ENCODE measurements at places on chromosomes 7 and 10. TPM values are rescaled to one million over a fixed set of nuclear protein-coding genes. Genes with fewer than 3 reads are reported as not detected.

DNA sequence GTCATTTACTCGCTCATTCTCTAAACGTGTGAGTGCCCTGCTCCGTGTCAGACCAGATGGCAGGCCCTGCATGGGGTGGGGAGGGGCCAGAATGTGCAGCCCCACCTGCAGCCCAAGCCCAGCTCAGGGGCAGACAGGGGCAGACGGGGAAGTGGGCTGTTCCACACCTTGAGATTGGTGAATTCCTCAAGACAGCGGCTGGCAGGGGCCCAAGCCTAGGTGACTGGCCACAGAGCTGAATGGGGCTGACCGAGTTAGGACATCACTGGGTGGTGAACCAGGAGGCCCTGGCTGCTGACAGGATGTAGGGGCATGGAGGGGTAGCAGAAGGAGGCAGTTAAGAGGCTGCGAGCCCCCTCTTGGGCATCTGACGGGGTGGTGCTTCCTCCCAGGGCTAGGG lies 79.1 kb downstream of the MGMT start:
- no peak overlapping the region for H3K4me3 ChIP-seq
- H3K27ac ChIP-seq, result no peak overlapping the region
- H3K4me1 ChIP-seq, result no peaks in the 10 kb centered on the region
- no peaks in the 10 kb centered on the region for H3K27me3 ChIP-seq
- no peak for DNase-seq

DNA sequence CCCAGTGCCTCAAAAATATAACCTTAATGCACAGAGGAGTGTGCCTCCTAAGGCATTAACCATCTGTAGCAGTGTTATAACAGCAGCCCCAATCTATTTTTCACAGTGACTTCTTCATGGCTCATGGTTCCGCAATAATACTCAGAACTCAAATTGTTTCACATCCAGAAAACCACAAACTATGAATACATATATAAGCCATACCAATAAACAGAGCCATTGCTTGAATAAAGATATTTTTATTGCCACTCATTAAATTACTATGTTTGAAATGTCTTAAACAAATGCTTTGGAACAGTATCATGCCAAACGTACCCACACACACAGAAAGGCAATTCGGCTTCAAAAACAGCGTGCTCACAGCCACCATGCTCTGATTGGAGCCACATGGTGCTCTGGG lies 629.3 kb upstream of the NRP1 start:
- no peak overlapping the region for H3K4me3 ChIP-seq
- no peaks in the 10 kb centered on the region for H3K4me1 ChIP-seq
- no peak overlapping the region for H3K27ac ChIP-seq
- DNase-seq, result no peak
- H3K36me3 ChIP-seq, result no peaks in the 10 kb centered on the region

- no peaks in the 10 kb centered on the region for H3K4me1 ChIP-seq
- no peaks in the 10 kb centered on the region for H3K36me3 ChIP-seq
- no peak overlapping the region for H3K4me3 ChIP-seq
- no peak overlapping the region for H3K27ac ChIP-seq
- no peak for DNase-seq
Observed at GRCh38 chr10:75825235-75825634, 393.8 kb downstream of the LRMDA start.

GRCh38 chr7:1700086-1700485 lies 30.0 kb downstream of the ELFN1 start:
- no peak overlapping the region for H3K4me3 ChIP-seq
- H3K36me3 ChIP-seq, result no peaks in the 10 kb centered on the region
- no peaks in the 10 kb centered on the region for H3K27me3 ChIP-seq
- no peaks in the 10 kb centered on the region for H3K4me1 ChIP-seq
- DNase-seq, result no peak

DNA sequence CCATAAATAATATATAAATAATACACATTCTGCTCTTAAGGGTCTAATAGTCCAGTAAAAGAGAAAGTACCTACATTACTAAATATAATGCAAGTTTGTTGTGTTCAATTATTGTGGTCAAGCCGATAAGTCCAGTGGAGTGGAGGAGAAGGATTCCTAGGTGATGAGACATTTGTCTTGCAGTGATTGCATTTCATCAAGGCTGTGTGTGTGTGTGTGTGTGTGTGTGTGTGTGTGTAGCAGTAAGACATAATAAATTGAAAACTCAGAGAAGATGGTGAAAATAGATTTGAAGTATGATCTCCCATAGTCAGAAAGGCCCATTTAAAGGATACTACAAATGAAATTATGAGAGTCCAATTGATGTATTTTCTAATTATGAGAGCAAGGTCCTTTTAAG lies 192.5 kb upstream of the SEMA3C start:
- H3K4me3 ChIP-seq, result no peak overlapping the region
- DNase-seq, result no peak
- H3K4me1 ChIP-seq, result no peaks in the 10 kb centered on the region
- no peaks in the 10 kb centered on the region for H3K27me3 ChIP-seq

GRCh38 chr7:114921631-114922025 lies 266 bp upstream of the MDFIC start:
- no peaks in the 10 kb centered on the region for H3K36me3 ChIP-seq
- peak overlapping the region; percentile 79 for H3K4me3 ChIP-seq
- peak overlapping the region; percentile 93 for H3K27ac ChIP-seq
- peaks cover 11% of the 10 kb centered on the region for H3K4me1 ChIP-seq

GRCh38 chr7:13111230-13111629 lies 423.8 kb downstream of the ARL4A start:
- no peaks in the 10 kb centered on the region for H3K36me3 ChIP-seq
- H3K27ac ChIP-seq, result no peak overlapping the region
- H3K27me3 ChIP-seq, result no peaks in the 10 kb centered on the region
- H3K4me3 ChIP-seq, result no peak overlapping the region

DNA sequence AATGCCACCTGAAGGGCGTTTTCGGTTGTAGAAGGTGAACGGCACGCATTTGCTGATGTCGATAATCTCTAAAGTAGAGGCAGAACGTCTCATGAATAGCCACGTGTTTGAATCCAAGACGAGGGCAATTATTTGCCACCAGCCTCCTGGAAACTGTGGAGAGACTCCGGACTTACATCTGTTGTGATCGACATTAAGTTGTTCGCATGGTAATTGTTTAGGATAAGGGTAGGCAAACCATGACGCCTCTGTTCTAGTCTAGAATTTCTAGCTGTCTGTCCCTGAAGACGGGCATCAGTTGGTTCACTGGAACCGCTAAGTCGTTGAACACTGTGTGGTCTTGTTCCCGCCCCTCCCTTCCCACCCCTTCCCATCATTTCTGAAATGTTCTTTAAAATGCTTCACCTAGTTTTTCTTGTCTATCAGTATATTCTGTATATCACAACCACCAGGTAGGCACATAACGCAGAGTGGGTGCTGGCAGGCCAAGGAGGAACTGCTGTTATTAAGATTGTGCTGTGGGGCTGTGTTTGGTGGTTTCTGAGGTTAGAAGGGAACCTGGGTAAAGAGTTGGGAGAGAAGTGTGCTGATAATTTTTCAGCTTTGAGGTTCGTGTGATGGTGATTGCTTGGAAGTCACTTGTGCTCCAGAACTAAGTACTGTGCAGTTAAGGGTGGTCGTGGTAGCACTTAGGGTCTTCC lies 1.2 kb downstream of the UBE3C start:
- peaks cover 13% of the 10 kb centered on the region for H3K36me3 ChIP-seq
- H3K4me1 ChIP-seq, result peaks cover 34% of the 10 kb centered on the region
- no peak for DNase-seq
- peak overlapping the region; percentile 73 for H3K4me3 ChIP-seq
- peak overlapping the region; percentile 91 for H3K27ac ChIP-seq

GRCh38 chr10:100009793-100010676 lies at the start of gene DNMBP:
TSS of gene DNMBP (minus strand) at chr10:100009947. CDS start at chr10:99972124, 37,823 bp downstream.
- peak; percentile 98 for DNase-seq
- no peaks in the 10 kb centered on the region for H3K27me3 ChIP-seq
- H3K27ac ChIP-seq, result peak within 1 kb of the TSS; percentile 88
- H3K4me1 ChIP-seq, result peaks cover 47% of the 10 kb centered on the region
- peak within 1 kb of the TSS; percentile 82 for H3K4me3 ChIP-seq

DNA sequence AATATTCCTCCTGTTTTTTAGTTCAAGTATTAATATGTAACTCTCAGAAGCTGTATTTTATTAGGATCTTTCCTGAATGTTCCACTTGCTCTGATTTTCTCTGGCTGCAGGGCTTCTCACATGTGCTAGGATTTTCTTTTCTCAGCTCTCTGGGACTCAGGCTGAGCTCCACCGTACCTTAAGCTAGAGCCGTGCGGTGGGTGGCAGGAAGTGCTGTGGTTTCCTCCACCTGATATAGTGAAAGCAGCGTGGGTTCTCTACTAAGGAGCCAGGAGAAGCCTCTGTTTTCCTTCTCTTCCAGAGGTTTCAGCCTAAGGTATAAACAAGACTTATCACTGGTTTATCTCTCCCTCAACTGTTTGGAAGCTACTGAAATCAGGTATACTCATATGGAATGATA lies 433.6 kb downstream of the NRG3 start:
- H3K27ac ChIP-seq, result no peak overlapping the region
- no peak for DNase-seq
- no peaks in the 10 kb centered on the region for H3K36me3 ChIP-seq
- no peak overlapping the region for H3K4me3 ChIP-seq
- H3K27me3 ChIP-seq, result no peaks in the 10 kb centered on the region
- H3K4me1 ChIP-seq, result no peaks in the 10 kb centered on the region

The NUTM2B gene
- 0.33 TPM for total RNA-seq

The EMX2 gene
- total RNA-seq, result 0.09 TPM
